MCF 10A (cell line): ENCODE measurements at places on chromosomes 4 and X. TPM values are rescaled to one million over a fixed set of nuclear protein-coding genes. Genes with fewer than 3 reads are reported as not detected.
A peak's percentile ranks its signal among the peaks of the same experiment; 100 is the strongest.

GRCh38 chrX:111928456-111928855 is 52.5 kb downstream of the TRPC5OS start:
- peaks cover 60% of the 10 kb centered on the region for H3K27me3 ChIP-seq
- H3K36me3 ChIP-seq = no peaks in the 10 kb centered on the region
- no peak overlapping the region for H3K4me3 ChIP-seq

- no peak overlapping the region for H3K4me3 ChIP-seq
- peaks cover 27% of the 10 kb centered on the region for H3K27me3 ChIP-seq
- DNase-seq = no peak
- H3K36me3 ChIP-seq = no peaks in the 10 kb centered on the region
- no peaks in the 10 kb centered on the region for H3K4me1 ChIP-seq
- no peak overlapping the region for H3K27ac ChIP-seq
Observed at GRCh38 chrX:36310136-36310535, 390.6 kb downstream of the CFAP47 start.

- peak; percentile 64 for DNase-seq
- no peaks in the 10 kb centered on the region for H3K36me3 ChIP-seq
- H3K4me3 ChIP-seq = no peak overlapping the region
- H3K4me1 ChIP-seq = peaks cover 13% of the 10 kb centered on the region
- no peak overlapping the region for H3K27ac ChIP-seq
Observed at GRCh38 chrX:70039758-70040157, 10.0 kb downstream of the AWAT2 start.

DNA sequence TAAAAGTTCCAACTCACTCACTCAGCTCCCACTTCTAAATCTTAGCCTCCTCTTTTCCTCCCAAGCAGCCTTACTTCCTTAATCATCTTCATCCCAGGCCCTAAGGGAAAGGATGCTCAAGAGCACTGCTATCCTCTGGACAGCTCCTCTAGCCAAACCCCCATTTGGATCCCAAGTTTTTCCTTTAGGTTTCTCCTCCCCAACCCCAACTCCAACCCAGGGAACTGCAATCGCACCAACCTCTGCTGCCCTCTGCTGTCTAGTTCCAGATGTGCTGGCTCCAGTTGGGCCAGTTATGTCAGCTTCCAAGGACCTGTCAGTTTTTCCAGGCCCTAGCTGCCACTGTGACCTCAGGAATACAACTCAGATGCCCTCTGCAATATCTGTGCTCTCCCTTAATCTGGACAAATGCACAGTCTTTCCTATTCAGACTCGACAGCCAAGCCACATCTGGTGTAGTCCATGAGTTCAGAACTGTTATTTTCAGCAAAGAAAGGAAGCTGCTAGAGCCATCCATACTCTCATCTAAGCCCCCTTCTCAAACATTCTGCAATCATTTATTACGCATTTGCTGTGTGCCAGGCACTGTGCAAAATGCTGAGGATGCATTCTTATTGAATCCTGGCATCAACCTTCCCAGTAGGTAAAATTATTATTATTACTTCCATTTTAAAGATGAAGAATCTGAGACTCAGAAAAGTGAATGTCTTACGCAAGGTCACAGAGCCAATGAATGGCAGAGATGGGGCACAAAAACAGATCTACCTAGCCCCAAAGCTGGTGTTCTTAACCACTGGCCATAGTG is 12.3 kb upstream of the XPNPEP2 start:
- peaks cover 73% of the 10 kb centered on the region for H3K27me3 ChIP-seq
- H3K4me3 ChIP-seq = no peak overlapping the region
- no peaks in the 10 kb centered on the region for H3K4me1 ChIP-seq
- no peak overlapping the region for H3K27ac ChIP-seq
- no peaks in the 10 kb centered on the region for H3K36me3 ChIP-seq

Gene GAK
- total RNA-seq = 70.4 and 72.9 TPM in 2 replicates

Gene FAM200B
- total RNA-seq = 33.6 and 46.5 TPM in 2 replicates
